ENCODE measurements at places on chromosomes 2 and 18.

DNA sequence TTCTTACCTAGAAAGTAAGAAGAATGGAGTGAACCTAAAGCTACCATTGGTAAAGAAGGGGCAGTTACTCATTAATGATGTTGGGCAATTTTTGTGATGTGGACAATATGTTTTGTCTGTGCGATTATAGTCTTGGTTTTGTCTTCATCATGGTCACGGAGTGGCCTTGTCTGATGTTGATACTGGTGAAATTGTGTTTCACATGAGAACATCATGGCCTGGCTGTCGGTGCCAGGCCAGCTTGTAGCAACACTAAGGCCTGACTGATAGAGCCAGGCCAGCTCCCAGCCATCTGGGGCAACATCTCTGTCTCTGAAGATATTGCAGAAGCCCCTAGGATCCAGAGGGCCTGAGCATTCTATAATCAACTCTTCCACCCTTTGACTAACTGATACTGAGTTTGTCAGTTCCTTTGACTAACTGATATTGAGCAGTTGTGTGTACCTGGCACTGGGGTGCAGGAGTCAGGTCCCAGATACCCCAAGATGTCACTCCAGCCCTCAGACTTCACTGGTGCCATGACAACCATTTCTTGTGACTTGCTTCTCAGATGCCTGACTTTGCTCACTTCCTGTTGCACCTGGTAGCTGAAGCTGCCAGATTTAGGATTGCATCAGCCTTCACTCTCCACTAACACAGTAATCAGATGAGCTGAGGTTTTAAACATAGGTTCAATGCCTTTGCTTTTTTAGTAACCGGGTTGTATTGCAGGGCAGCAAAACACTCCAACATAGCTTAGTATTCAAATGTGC is 62.5 kb downstream of the RPIA start:
- peak; percentile 23 for DNase-seq
- no peaks in the 10 kb centered on the region for H3K27me3 ChIP-seq
- peaks cover 8% of the 10 kb centered on the region for H3K4me1 ChIP-seq
- no peak overlapping the region for H3K4me3 ChIP-seq
- peak overlapping the region; percentile 24 for H3K27ac ChIP-seq
- H3K36me3 ChIP-seq = peaks cover 37% of the 10 kb centered on the region

- H3K4me1 ChIP-seq = peaks cover 21% of the 10 kb centered on the region
- H3K36me3 ChIP-seq = peaks cover 5% of the 10 kb centered on the region
- peak overlapping the region; percentile 9 for H3K4me3 ChIP-seq
- H3K27me3 ChIP-seq = no peaks in the 10 kb centered on the region
Observed at GRCh38 chr2:11863513-11864328, 117.3 kb downstream of the LPIN1 start.

GRCh38 chr2:55011831-55012671 is 38.2 kb downstream of the RTN4 start:
- no peak for DNase-seq
- peak overlapping the region; percentile 77 for H3K4me3 ChIP-seq
- no peaks in the 10 kb centered on the region for H3K27me3 ChIP-seq
- H3K4me1 ChIP-seq = peaks cover 45% of the 10 kb centered on the region
- peaks cover 7% of the 10 kb centered on the region for H3K36me3 ChIP-seq
- H3K27ac ChIP-seq = peak overlapping the region; percentile 76

GRCh38 chr2:80042635-80043034 is 261.9 kb downstream of the LRRTM1 start:
- H3K27me3 ChIP-seq = no peaks in the 10 kb centered on the region
- no peak overlapping the region for H3K4me3 ChIP-seq
- peaks cover 6% of the 10 kb centered on the region for H3K4me1 ChIP-seq
- H3K36me3 ChIP-seq = no peaks in the 10 kb centered on the region

DNA sequence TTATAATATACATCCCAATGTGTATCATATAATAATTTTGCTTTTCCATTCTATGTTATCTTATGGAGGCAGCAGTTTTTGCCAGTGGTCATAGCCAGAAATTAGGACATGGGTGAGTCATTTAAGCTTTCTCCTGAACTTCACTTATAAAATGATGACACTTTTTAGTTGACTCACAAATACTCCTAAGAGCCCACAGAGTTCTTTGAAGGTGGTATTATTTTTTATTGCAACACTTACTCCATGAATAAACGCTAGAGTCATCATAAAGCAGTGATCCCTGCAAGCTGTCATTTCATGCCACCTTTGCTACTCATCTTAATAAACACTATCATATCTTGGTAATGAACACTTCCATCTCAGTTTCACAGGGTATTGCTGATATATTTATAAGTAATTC is 69.9 kb upstream of the MAPRE2 start:
- peaks cover 13% of the 10 kb centered on the region for H3K4me1 ChIP-seq
- no peak overlapping the region for H3K4me3 ChIP-seq
- H3K36me3 ChIP-seq = no peaks in the 10 kb centered on the region
- peak; percentile 76 for DNase-seq
- no peak overlapping the region for H3K27ac ChIP-seq

GRCh38 chr2:75801234-75801982 is 90.7 kb upstream of the GCFC2 start:
- H3K27ac ChIP-seq = no peak overlapping the region
- no peak for DNase-seq
- H3K4me1 ChIP-seq = no peaks in the 10 kb centered on the region
- no peaks in the 10 kb centered on the region for H3K27me3 ChIP-seq

- peak; percentile 14 for DNase-seq
- peaks cover 14% of the 10 kb centered on the region for H3K4me1 ChIP-seq
- peak overlapping the region; percentile 87 for H3K27ac ChIP-seq
- H3K36me3 ChIP-seq = peaks cover 49% of the 10 kb centered on the region
Observed at GRCh38 chr2:127293386-127293747, 577 bp downstream of the ERCC3 start.

- H3K27me3 ChIP-seq = peaks cover 14% of the 10 kb centered on the region
- H3K36me3 ChIP-seq = no peaks in the 10 kb centered on the region
- no peak overlapping the region for H3K4me3 ChIP-seq
- H3K4me1 ChIP-seq = no peaks in the 10 kb centered on the region
- no peak overlapping the region for H3K27ac ChIP-seq
Observed at GRCh38 chr18:51726614-51727013, 529.1 kb upstream of the MEX3C start.

- no peak overlapping the region for H3K27ac ChIP-seq
- H3K4me3 ChIP-seq = no peak overlapping the region
- no peaks in the 10 kb centered on the region for H3K36me3 ChIP-seq
- DNase-seq = no peak
- no peaks in the 10 kb centered on the region for H3K27me3 ChIP-seq
Observed at GRCh38 chr2:147231607-147232006, 613.2 kb upstream of the ACVR2A start.

DNA sequence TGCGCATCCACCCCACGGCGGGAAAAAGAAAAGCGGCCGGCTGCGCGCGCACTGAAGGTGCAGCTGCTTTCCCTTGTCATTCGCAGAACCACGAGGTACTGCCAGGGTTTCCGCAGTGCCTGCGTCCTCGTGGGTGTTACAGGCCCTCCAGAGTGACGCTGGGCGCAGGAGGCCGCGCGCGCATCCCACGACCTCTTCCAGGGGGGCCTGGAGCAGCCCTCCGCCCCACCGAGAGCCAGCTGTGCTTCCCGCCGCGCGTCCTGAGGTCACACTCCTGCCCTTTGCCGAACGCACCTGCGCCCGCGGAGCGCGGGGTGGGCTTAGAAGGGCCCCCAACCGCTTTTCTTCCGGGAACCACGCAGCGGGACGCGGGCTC is 378 bp upstream of the IAH1 start:
- peaks cover 11% of the 10 kb centered on the region for H3K4me1 ChIP-seq
- no peak overlapping the region for H3K27ac ChIP-seq
- H3K27me3 ChIP-seq = no peaks in the 10 kb centered on the region
- no peak for DNase-seq
- H3K4me3 ChIP-seq = peak overlapping the region; percentile 74
- peaks cover 42% of the 10 kb centered on the region for H3K36me3 ChIP-seq

- no peaks in the 10 kb centered on the region for H3K27me3 ChIP-seq
- H3K36me3 ChIP-seq = peaks cover 5% of the 10 kb centered on the region
- H3K4me1 ChIP-seq = peaks cover 5% of the 10 kb centered on the region
- H3K27ac ChIP-seq = no peak overlapping the region
- no peak overlapping the region for H3K4me3 ChIP-seq
Observed at GRCh38 chr2:64675860-64676259, 22.1 kb upstream of the SERTAD2 start.

GRCh38 chr2:67366832-67367412 is 30.2 kb upstream of the ETAA1 start:
- no peak overlapping the region for H3K27ac ChIP-seq
- H3K36me3 ChIP-seq = no peaks in the 10 kb centered on the region
- peaks cover 5% of the 10 kb centered on the region for H3K4me1 ChIP-seq
- H3K27me3 ChIP-seq = no peaks in the 10 kb centered on the region
- no peak for DNase-seq
